ENCODE measurements at places on chromosomes 4 and X.

GRCh38 chr4:183182873-183183725 is 84.0 kb downstream of the WWC2 start:
- DNase-seq = no peak

GRCh38 chrX:151852294-151852693 is 60.4 kb upstream of the MAGEA4 start:
- no peak for DNase-seq

- DNase-seq = no peak
Measured at GRCh38 chrX:153667281-153667955, 6.2 kb downstream of the PNCK start.

DNA sequence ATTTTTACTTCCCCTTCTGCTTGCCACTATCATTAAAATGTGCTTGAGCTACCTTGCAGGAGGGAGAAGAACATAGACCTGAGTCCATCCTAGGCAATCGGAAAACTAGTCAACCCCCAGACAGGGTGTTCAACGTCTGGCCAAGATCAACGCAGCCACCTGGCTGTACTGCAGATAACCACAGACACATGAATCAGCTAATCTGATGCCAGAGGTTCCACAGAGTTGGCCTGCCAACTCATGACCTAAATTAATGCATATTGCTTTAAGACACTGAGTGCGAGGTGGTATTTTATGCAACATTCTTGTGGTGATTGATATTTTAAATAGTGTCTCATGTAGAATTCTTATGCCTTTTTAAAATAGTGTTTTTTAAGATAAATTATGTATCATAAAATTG is 1283.8 kb upstream of the PABPC4L start:
- DNase-seq = no peak

DNA sequence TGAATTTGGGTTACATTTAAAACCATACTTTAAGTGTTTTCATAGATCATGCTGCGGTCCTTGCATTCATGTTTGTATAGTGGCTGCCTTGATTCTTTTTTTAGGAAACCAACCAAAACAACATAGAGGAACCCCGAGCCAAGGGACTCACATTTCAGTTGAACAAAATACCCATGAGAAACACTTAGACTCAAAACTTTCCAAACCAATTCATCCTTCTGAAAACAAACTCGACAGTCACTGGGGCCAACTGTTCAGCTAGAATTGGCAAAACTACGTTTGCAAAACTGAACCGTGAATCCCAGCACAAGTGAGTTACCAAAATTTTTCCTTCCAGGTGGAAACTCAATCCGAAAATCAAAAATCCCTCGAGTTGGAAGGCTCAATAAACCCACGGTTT is 1.4 kb downstream of the ADGRA3 start:
- DNase-seq = no peak

DNA sequence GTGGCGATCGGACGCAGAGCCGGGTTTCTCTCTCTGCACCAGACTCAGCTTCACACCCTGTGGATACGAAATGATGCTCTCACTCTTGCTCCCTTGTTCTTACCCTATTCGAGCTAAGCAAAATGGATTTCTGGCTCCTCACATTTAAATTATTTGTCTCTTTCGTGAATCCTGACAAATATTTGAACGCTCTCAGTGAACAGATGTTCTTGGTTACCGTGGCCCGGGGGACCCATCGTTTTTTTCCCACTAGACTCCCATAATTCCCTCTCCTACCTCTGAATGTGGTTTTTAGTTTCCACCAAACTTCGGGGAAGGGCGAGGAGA is 630 bp downstream of the SMARCA5 start:
- no peak for DNase-seq
